Left ventricle myocardium inferior (tissue), 1 donor: ENCODE measurements at places on chromosomes 1 and 21. TPM values are rescaled to one million over a fixed set of nuclear protein-coding genes. Genes with fewer than 3 reads are reported as not detected.

DNA sequence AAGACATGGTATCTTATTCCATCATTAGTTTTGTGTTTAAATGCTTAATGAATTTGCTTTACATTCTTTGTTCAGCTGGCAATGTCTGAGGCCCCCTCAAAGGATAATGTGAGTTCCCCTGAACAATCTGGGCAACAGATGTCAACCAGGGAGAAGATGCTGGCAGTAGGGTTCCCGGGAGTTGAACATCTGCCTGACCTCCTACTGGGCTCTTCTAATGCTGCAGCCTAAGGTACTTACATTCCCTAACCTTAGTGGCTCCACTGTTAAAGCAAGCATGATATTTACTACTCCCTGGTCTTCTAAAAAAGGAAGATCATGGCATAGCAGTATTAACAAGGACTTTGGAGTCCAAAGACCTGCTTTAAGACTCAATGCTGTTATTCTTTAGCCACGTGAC is 574.9 kb upstream of the NR5A2 start:
- H3K36me3 ChIP-seq: no peaks in the 10 kb centered on the region
- H3K4me1 ChIP-seq: no peaks in the 10 kb centered on the region
- DNase-seq: no peak
- no peak overlapping the region for H3K4me3 ChIP-seq
- H3K27ac ChIP-seq: no peak overlapping the region
- H3K27me3 ChIP-seq: no peaks in the 10 kb centered on the region

GRCh38 chr1:8457760-8458381 is 140.0 kb downstream of the SLC45A1 start:
- no peaks in the 10 kb centered on the region for H3K36me3 ChIP-seq
- DNase-seq: no peak
- H3K27me3 ChIP-seq: no peaks in the 10 kb centered on the region

- H3K27ac ChIP-seq: no peak overlapping the region
- H3K4me1 ChIP-seq: no peaks in the 10 kb centered on the region
- H3K4me3 ChIP-seq: no peak overlapping the region
- peaks cover 23% of the 10 kb centered on the region for H3K27me3 ChIP-seq
Observed at GRCh38 chr1:201069636-201070035, 42.6 kb downstream of the CACNA1S start.

DNA sequence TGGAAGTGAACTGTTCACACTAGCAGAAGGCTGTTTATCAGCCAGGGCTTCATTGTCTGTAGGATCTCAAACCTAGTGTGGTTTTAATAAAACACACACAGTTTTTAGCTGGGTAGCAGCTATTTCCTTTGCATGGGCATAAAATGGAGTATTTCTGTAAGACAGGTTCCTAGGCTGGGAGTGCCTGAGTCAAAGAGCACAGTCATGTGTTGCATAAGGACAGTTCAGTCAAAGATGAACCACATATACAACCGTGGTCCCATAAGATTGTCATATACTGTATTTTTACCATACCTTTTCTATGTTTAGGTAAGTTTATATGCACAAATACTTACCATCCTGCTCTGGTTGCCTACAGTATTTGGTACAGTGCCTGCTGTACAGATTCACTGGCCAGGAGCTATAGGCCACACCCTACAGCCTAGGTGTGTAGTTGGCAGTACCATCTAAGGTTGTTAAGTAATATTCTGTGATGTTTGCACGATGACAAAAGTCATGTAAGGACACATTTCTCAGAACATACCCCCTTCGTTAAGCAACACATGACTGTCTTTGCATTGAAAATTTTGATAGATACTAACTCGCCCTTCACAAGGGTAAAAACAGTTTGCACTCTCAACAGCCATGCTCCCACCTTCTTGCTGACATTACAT is 17.2 kb downstream of the LGALS8 start:
- H3K4me3 ChIP-seq: no peak overlapping the region
- peaks cover 84% of the 10 kb centered on the region for H3K36me3 ChIP-seq
- no peak overlapping the region for H3K27ac ChIP-seq
- peaks cover 12% of the 10 kb centered on the region for H3K4me1 ChIP-seq
- no peaks in the 10 kb centered on the region for H3K27me3 ChIP-seq
- no peak for DNase-seq

DNA sequence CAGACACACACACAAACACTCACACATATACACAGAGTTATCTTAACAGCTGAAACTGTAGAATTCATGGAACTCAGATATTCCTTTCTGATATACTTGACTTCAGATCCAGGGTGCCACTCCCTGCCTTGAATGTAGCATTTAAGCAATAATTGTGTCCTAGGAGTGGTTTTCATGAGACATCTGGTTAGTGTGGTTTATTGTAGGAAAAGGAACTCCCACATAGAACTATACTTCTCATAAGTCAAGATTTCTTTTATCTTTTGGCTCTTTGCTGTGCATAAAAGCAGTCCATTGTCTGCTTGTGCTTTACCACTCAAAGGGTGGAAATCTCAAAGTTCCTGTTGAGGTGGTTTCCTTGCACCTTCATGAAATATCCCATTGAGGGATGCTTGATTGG is 272.6 kb upstream of the SGIP1 start:
- peaks cover 50% of the 10 kb centered on the region for H3K4me1 ChIP-seq
- H3K36me3 ChIP-seq: no peaks in the 10 kb centered on the region
- no peak overlapping the region for H3K4me3 ChIP-seq

GRCh38 chr1:245060684-245061374 is 94.0 kb upstream of the KIF26B start:
- H3K4me1 ChIP-seq: peaks cover 5% of the 10 kb centered on the region
- H3K27me3 ChIP-seq: no peaks in the 10 kb centered on the region
- no peak overlapping the region for H3K4me3 ChIP-seq
- H3K27ac ChIP-seq: no peak overlapping the region
- no peak for DNase-seq
- peaks cover 3% of the 10 kb centered on the region for H3K36me3 ChIP-seq

Gene KIF14
- 0.08 TPM for total RNA-seq

GRCh38 chr1:195794225-195794624 is 814.0 kb downstream of the KCNT2 start:
- no peak overlapping the region for H3K27ac ChIP-seq
- no peaks in the 10 kb centered on the region for H3K4me1 ChIP-seq
- no peak for DNase-seq
- no peak overlapping the region for H3K4me3 ChIP-seq
- H3K27me3 ChIP-seq: no peaks in the 10 kb centered on the region

- H3K4me1 ChIP-seq: peaks cover 42% of the 10 kb centered on the region
- peaks cover 72% of the 10 kb centered on the region for H3K27me3 ChIP-seq
- H3K27ac ChIP-seq: no peak within 1 kb of the TSS
- peak within 1 kb of the TSS; percentile 72 for H3K4me3 ChIP-seq
- no peaks in the 10 kb centered on the region for H3K36me3 ChIP-seq
Observed at GRCh38 chr1:31764312-31765040, at the start of gene ADGRB2. Gene ADGRB2, minus strand, starts transcription at chr1:31764340. Its CDS starts 7,119 bp downstream, at chr1:31757221.

Gene COL8A2
- 1.2 TPM for total RNA-seq

DNA sequence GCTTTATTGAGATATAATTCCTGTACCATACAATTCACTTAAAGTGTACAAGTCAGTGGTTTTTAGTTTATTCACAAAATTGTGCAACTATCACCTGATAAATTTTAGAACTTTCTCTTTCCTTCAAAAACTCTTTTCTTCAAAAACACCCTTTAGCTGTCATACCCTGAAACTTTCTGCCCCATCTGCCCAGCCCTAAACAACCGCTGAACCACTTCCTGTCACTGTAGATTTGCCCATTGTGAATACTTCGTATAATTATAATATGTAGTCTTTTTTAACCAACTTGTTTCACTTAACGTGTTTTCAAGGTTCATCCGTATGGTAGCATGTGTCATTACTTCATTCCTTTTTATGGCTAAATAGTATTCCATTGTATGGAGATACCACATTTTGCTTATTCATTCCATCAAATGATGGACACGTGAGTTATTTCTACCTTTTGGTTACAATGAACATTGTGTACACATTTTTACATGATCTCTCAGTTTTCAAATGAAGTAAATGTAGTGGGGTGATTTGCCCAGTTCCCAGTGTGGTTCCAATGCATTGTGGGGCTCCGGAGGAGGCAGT is 37.9 kb downstream of the WNT4 start:
- H3K4me1 ChIP-seq: peaks cover 50% of the 10 kb centered on the region
- no peaks in the 10 kb centered on the region for H3K36me3 ChIP-seq
- DNase-seq: no peak

- H3K4me3 ChIP-seq: no peak overlapping the region
- no peaks in the 10 kb centered on the region for H3K4me1 ChIP-seq
- H3K36me3 ChIP-seq: no peaks in the 10 kb centered on the region
- H3K27me3 ChIP-seq: no peaks in the 10 kb centered on the region
Observed at GRCh38 chr1:102726417-102726816, 381.9 kb downstream of the COL11A1 start.

DNA sequence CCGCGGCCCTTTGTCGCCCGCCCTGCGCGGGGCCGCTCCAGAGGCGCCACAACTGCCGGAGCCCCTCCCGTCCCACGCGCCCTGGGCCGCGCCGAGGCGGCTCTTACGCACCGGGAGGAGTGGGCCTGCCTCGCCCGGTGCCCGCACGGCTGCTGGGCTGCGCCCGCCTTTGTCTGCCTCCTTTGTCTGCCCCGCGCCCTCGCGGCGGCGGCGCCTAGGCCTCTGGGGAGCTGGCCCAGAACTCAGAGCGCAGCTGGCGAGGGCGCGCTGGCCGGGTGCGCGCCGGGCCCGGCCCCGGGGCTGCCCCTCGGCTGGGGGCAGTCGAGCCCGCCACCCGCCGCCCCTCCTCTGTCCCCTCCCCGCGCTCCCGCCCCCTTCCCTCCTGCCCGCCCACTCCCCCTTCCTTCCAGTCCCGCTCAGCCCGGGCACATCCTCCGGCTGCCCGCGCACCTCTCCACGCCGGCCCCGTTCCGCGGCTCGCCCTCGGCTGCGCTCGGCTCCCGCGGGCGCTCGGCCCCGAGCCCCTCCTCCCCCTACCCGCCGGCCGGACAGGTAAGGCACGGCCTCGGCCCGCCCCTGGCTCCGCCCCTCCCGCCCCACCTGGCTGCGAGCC is at the start of gene DRAXIN:
Gene DRAXIN, plus strand, starts transcription at position 409 of the 613 bp plus-strand sequence. CDS start 14,549 bp downstream, outside the sequence.
- peaks cover 14% of the 10 kb centered on the region for H3K4me1 ChIP-seq
- H3K27ac ChIP-seq: no peak within 1 kb of the TSS
- peaks cover 91% of the 10 kb centered on the region for H3K27me3 ChIP-seq
- DNase-seq: no peak
- no peaks in the 10 kb centered on the region for H3K36me3 ChIP-seq
- H3K4me3 ChIP-seq: peak within 1 kb of the TSS; percentile 53

GRCh38 chr1:215475796-215476481 is 91.2 kb upstream of the KCTD3 start:
- H3K4me1 ChIP-seq: no peaks in the 10 kb centered on the region
- H3K27ac ChIP-seq: no peak overlapping the region
- DNase-seq: no peak
- no peaks in the 10 kb centered on the region for H3K36me3 ChIP-seq

GRCh38 chr1:184388319-184388889 is 1.6 kb downstream of the C1orf21 start:
- DNase-seq: no peak
- peaks cover 73% of the 10 kb centered on the region for H3K4me1 ChIP-seq
- H3K4me3 ChIP-seq: peak overlapping the region; percentile 95

- DNase-seq: no peak
- H3K4me3 ChIP-seq: no peak overlapping the region
- H3K27ac ChIP-seq: no peak overlapping the region
Observed at GRCh38 chr1:205703072-205703471, 22.8 kb upstream of the SLC45A3 start.

Gene CELA3B
- not detected for total RNA-seq

DNA sequence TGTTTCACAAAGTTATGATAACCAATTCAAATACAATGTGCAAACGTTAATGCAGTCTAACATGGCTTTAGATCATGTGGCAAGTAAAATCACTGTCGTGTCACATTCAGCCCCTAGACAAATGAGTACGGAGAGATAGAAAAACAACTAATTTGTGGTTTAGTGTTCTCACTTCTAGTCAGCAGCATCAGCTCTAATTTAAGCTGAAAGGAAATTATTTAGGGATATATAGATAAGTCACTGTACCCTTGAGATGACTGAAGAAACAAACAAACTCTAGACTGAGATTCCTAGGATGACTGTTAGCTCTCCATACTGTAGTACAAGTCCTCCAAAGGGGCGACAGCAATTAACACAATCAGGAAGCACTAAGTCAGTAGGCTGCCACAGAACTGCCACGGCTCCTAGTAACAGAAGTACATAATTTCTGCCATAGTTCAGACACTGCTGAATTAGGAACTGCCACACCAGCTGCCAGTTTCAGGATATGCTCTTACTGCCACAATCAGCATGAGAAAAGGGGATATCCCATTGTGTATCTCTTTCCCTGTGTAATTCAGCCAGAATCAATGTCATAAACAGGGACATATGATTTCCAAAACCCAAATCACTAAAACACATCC is 150.4 kb upstream of the NEGR1 start:
- H3K27ac ChIP-seq: no peak overlapping the region
- H3K27me3 ChIP-seq: no peaks in the 10 kb centered on the region
- DNase-seq: no peak
- H3K36me3 ChIP-seq: no peaks in the 10 kb centered on the region
- H3K4me1 ChIP-seq: no peaks in the 10 kb centered on the region
- no peak overlapping the region for H3K4me3 ChIP-seq

DNA sequence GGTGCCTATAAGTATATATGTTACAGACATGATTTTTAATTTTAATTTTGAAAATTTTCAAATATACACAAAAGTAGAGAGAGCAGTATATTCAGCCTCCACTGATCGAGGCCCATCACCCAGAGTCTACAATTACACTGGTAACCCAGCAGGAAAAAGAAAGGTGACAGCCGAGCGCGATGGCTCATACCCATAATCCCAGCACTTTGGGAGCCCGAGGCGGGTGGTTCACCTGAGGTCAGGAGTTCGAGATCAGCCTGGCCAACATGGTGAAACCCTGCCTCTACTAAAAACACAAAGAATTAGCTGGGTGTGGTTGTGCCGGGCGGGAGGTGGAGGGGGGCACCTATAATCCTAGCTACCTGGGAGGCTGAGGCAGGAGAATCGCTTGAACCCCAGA is 1.4 kb downstream of the YBEY start:
- H3K4me1 ChIP-seq: peaks cover 56% of the 10 kb centered on the region
- peak overlapping the region; percentile 84 for H3K4me3 ChIP-seq
- H3K27me3 ChIP-seq: no peaks in the 10 kb centered on the region
- DNase-seq: no peak
- H3K27ac ChIP-seq: peak overlapping the region; percentile 96

DNA sequence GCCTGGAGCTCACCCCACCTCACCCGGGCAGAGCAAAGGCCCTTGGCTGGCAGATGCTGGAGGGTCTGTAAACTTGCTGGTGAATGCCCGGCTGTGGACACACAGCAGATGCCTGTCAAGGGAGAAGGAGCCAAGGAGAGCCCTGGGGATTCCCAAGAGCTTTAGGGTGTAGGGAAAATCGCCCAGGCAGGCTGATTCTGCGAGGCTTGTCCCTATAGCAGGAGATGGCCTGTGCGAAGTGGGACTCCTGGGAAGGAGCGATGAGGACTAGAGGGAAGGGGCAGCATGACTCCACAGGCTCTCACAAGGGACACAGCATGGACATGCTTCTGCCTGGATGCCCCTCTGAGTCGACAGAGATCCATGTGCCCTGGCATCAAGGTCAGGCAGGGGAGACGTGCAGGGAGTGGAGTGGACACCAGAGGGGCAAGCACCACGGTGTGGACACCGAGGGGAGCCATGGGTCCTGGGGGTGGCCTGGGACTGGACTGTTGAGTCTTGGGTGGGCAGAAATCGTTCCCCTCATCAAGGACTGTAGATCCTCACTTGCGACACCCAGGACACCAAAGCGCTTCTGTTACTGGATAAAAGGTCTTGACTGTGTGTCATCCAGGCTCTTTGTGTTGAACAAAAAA is 71.4 kb upstream of the ABCG1 start:
- peaks cover 4% of the 10 kb centered on the region for H3K4me1 ChIP-seq
- no peaks in the 10 kb centered on the region for H3K27me3 ChIP-seq
- DNase-seq: no peak
- no peaks in the 10 kb centered on the region for H3K36me3 ChIP-seq
- no peak overlapping the region for H3K4me3 ChIP-seq

GRCh38 chr1:22153660-22154437 is 11.0 kb upstream of the WNT4 start:
- H3K36me3 ChIP-seq: no peaks in the 10 kb centered on the region
- H3K4me3 ChIP-seq: no peak overlapping the region
- no peaks in the 10 kb centered on the region for H3K4me1 ChIP-seq
- H3K27me3 ChIP-seq: peaks cover 71% of the 10 kb centered on the region
